ENCODE measurements at places on chromosomes 2 and 18. TPM values are rescaled to one million over a fixed set of nuclear protein-coding genes. Genes with fewer than 3 reads are reported as not detected.

MAP3K2 gene
- polyA plus RNA-seq, result 101 TPM

- no peak for DNase-seq
Observed at GRCh38 chr2:74528600-74529356, 728 bp downstream of the AUP1 start.

- no peak for DNase-seq
Observed at GRCh38 chr2:191064590-191064989, 50.6 kb upstream of the STAT1 start.

DNA sequence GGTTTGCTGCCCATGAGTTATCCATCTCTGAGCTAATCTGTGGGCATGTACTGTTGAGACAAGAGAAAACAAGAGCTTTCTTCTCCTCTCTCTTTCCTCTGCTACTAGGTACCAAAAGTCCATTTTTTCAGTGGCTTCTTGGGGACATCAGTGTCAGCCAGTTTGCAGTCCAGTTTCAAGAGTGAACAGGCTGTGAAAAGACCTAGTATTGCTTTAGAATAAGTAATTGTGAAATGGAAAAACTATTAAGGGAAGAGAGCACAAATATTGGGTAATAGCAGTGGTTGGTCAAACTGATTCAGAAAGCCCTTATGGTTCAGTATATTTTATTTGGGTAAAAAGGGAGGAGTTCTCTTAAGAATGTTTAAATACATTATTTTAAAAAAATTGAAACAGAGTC is 33.0 kb upstream of the MEP1B start:
- no peak for DNase-seq

- peak; percentile 21 for DNase-seq
Observed at GRCh38 chr2:178397002-178397605, 53.9 kb downstream of the PRKRA start.

All from naive B cell (primary cell).